ENCODE measurements at places on chromosomes 3 and 15. TPM values are rescaled to one million over a fixed set of nuclear protein-coding genes. Genes with fewer than 3 reads are reported as not detected.

GRCh38 chr15:94069844-94070243 is 161.5 kb upstream of the MCTP2 start:
- no peak for DNase-seq

Gene CHDH
- total RNA-seq = 1.00 TPM

Gene APBA2
- total RNA-seq = 0.82 TPM

- no peak for DNase-seq
Measured at GRCh38 chr3:45644063-45644790, 45.0 kb upstream of the SACM1L start.
